ENCODE measurements at places on chromosomes 2 and 18.

DNA sequence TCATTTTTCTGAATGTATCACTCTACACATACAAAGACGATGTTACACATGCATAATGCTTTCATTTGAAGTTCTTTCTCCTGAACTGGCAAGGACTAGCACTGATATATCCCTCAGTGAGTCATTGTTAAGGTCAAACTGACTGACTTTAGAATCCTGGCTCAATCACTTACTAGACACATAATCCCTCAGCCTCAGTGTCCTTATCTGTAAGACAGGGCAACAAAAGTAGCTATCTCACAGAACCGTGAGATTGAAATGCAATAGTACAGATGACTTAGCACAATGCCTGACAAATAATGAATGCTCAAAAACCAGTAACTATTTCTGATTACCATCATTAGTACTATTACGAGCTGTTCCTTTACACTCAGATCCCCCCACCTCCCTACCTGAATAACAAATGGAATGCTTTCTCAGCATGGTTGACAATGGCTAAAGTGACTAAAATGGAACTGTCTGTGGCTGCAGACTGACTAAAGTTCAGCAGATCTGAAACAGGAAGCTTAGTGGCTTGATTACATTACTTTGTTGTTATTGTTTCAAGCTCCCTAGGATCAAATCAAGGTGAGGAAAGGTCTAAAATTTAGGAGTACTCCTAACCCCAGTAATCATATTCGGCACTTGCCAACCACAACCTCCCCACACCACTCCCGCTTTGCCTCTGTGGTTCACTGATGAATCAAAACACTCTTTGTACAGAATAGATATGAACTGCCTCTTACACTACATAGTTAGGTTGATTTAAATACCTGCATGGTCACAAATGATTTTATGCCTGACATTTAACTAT is 35.8 kb upstream of the CACNB4 start:
- DNase-seq = peak; percentile 54

DNA sequence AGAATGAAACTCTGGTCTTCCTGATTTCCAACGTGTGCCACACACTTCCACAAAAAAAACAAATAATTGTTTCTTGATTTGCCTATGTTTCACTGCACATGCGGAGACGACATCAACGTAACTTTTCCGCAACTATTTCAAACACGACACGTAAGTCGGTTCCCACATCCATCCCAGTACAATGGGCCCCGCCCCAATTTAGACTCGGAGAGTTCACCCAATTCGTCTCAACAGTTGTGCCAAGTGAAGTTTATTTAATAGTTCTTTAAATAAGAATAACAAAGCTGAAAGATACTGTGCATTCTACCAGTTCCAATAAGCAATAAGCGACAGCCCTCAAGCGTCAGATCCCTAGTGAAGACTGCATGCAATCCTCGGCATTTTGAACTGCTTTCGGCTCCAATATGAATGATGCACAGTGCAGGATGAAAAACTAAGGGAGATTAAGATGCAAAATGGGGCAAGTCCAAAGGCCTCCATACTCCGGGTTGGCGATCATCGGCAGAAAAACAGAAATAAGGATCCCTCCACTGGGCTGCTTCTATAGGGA is 664 bp downstream of the CCT4 start:
- peak; percentile 44 for DNase-seq

GRCh38 chr2:169946092-169946491 is 118.8 kb downstream of the UBR3 start:
- no peak for DNase-seq

DNA sequence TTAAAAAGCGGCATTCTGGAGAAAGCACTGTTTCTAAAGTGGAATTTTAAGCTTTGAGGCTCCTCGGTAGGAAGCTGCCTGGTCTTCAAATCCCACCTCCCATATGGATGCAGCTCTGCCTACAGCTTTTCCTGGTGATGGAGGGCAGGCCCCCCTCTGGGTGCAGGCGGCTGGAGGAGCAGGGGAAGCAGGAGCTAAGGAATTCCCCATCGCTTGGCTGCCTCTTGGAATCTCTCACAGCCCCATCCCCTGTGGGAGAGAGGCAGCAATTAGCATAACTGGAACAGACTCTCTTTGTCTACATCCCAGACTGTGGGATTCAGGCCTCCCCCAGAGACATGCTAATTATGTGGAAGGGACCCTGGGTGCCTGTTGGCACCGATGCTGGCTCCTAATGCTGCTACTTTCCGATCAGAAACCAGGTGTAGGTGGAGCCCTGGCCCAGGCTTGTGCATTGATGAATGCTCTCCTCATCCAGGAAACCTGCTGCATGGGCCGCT is 51.3 kb downstream of the LIPG start:
- DNase-seq = no peak

DNA sequence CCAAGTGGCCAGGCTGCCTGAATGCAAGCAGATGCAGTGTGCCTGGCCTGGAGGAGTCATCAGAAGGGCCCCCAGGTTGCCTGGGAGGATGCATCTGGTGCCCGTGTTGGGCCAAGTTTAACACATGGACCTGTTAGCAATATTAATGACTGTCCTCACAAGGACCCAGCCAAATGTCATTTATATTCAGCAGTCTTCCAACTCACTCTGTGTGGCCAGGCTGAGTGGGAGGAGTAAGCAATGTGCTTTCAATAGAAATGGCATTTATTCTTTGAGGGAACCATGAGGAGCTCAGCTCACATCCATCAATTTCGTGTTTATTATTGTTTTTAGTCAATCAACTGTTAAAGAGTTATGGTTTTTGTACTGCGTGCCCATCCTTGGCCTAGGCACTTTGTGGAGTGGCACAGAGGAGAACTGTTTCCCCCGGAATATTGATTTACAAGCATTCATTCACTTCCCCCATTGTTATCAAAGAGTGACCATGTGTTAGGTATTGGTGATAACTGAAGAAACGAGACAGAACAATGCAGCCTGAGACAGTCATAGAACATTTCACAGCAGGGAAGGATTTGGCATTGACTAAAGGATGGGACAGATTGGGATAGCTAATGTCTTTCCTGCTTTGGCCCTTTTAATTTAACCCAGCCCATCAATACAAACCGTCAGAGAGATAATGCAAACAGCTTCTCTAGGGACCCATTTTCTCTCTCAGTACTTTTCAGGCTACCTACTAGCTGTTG is 725.2 kb downstream of the TSN start:
- no peak for DNase-seq

DNA sequence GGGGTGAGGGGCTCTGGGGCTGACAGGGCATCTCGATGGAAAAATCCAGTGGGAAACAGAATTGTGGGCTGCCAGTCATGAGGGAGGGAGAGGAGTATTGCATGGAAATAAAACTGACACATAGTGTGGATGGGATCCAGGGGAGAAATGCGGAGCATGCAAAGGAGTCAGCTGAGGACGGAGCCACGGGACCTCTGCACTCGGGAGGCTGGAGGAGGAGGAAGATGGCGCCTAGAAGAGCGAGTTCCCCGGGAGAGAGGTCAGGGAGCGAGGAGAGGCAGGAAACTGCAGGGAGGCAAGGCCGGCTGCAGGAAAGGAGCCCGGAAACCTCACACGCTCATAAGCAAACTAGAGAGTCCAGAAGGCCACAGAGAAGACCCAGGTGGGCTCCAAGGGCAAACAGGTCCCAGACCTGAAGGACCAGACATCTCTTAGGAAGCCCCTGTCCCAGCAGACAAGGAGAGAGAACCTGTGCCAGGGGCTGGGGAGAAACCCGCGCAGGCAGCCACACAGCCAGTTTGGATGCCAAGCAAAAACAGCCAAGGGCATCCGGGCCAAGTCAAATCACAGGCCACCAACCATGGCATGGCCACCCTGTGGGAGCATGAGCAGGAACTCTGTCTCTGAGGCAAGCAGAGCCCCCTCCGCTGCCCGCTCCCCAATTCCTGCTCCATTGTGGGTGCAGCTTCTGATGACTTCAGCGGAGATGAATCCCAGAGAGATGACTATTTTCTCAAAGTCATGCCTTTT is 218.8 kb upstream of the ID2 start:
- no peak for DNase-seq

- DNase-seq = no peak
Measured at GRCh38 chr2:22274661-22275060, 1110.3 kb upstream of the KLHL29 start.

- DNase-seq = no peak
Measured at GRCh38 chr2:49714454-49714853, 560.1 kb upstream of the FSHR start.

GRCh38 chr2:30354621-30355020 is 92.4 kb upstream of the LCLAT1 start:
- no peak for DNase-seq

DNA sequence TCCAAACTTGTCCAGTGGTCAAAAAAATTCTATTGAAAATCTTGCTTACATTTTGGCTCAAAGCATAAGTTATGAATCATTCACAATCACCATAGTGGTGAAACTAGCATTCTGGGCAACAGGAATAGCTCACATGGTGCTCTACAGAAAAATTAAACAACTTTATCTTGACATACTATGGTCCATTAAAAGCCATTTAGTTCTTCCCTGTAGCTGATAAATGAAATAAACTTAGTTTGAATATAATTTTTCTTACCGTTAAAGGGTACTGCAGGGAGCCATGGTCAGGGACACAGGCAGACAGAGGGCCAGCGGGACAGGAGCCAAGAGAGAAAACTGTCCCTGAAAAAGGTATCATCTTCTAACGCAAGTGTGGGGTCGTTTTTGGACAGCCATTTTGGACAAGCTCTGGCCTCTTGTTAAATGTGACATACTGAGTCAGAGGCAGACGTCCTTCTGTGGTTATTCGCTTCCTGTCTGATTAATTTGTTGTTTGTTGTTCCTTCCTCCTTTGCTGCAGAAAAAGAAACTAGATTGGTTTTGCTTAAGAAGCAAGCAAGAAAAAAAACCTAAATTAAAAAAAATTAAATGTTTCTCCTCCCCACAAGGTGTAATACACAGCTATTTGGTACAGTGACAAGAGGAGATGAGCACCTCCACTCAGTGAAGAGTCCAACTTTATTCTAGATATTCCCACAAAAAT is at the start of gene WIPF1:
Gene WIPF1, minus strand, starts transcription at position 460 of the 703 bp plus-strand sequence. CDS start 12,231 bp downstream, outside the sequence.
- peak; percentile 48 for DNase-seq

- no peak for DNase-seq
Measured at GRCh38 chr2:108244667-108245414, 5.1 kb downstream of the SULT1C3 start.

DNA sequence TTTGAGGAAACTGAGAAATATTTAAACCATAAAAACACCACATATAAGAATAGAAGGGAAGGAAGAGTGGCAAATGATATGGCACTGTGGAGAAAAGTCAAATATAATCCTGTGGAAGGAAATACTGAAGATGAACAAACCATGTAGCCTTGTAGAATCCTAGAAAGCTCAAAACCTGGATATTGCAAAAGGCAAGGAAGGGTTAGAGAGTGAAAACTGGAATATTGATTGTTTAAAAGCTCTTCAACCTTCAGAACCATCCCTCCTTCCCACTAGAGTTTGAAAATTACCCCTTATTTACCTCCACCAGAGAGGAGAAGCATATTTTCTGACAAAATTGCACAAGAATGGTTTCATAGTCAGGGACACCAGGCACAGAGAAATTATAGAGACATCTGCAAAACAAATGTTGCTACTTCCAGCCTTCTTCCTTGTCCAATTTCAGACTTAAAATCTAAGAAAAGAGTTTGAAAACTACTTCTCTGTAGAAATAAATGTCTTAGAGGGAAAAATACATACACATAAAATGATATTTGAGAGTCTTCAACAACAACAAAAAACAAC is 48.0 kb downstream of the ANTXR1 start:
- DNase-seq = no peak

- DNase-seq = no peak
Measured at GRCh38 chr2:229870903-229871656, 50.7 kb downstream of the TRIP12 start.

- DNase-seq = no peak
Measured at GRCh38 chr2:10889651-10890215, 22.0 kb upstream of the KCNF1 start.

- no peak for DNase-seq
Measured at GRCh38 chr2:171158036-171158789, 2.5 kb downstream of the TLK1 start.

GRCh38 chr2:172109988-172110811 is 7.5 kb upstream of the DLX2 start:
- no peak for DNase-seq

DNA sequence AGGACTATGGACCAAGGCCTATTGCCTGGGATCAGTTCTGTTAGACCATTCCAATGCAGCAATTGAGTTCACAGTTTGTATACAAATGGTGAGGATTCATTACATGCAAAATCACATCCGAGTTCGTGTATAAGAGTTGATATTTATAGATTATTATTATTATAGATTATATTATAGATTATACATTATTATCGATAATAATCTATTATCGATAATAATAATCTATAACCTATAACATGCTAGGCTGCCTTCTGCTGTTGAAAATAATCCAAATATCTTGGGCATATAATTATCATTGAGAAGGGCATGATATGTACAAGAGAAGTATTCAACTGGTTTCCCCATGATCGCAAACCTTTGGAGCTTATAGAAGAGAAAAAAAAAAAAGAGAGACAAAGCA is 135.7 kb downstream of the DPP4 start:
- no peak for DNase-seq

GRCh38 chr2:237242091-237242536 is 156.4 kb downstream of the COPS8 start:
- no peak for DNase-seq

DNA sequence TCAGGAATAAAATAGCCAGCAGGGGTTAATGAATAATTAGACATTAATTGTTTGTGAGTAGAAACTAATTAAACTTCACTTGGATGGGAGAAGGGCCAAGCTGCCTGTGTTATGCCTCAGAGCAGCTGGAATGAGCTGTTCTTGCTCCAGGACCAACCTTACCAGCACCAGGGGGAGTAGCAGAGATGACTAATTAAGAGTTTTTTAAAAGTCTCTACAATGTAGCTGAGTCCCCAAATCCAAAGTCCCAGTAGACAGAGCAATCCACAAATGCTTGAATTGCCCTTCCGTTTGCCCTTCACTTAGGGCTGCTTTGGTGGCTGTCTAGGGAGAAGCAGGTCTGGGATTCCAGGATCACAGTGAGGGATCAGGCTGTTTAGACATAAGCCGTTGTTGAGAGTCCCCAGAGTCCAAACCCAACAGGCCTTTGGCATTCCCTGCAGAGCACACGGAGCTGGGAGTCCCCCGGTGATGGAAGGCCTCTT is 59.4 kb downstream of the RHOB start:
- no peak for DNase-seq

GRCh38 chr2:153213022-153213421 is 265.5 kb downstream of the RPRM start:
- no peak for DNase-seq

GRCh38 chr2:175097297-175097696 is 70.7 kb downstream of the ATF2 start:
- no peak for DNase-seq
